ENCODE measurements at places on chromosomes 12 and 14.

GRCh38 chr14:103127861-103128598, 4.8 kb downstream of the TNFAIP2 start:
- no peak for DNase-seq

- peak; percentile 77 for DNase-seq
Observed at GRCh38 chr12:48988030-48988649, 10.0 kb downstream of the WNT1 start.

DNA sequence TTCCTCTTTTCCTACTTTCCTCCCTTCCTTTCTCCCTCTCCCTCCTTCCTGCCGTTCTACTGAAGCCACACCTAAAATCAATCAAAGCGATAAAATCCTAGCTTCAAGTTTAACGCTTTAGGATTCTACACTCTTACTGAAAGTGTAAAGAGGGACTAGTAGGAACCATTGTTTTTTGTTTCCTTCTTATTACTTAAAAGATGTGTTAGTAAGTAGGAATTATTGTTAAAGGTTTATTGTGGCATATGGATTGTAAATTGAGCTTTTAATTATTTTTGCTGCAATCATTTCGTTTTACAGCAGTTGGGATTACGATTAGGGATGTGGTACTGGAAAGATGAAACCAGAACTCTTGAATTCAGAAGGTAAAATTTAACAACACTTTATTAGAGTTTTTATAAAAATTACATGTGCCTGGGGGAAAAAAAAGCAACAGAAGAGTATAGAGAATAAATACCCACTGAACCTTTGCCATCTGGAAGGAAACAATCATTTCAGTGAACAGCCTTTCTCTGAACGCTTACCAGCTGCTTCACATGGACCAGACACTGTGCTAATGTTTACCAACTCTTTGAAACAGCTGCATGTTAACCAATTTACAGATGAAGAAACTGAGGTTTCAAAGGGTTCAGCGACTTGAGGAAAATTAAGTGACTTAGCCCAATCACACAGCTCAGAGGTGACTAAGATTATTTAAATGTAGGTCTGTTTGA, 1.0 kb downstream of the PPP1R36 start:
- no peak for DNase-seq

- no peak for DNase-seq
Observed at GRCh38 chr12:91105807-91106206, 5.5 kb downstream of the LUM start.

DNA sequence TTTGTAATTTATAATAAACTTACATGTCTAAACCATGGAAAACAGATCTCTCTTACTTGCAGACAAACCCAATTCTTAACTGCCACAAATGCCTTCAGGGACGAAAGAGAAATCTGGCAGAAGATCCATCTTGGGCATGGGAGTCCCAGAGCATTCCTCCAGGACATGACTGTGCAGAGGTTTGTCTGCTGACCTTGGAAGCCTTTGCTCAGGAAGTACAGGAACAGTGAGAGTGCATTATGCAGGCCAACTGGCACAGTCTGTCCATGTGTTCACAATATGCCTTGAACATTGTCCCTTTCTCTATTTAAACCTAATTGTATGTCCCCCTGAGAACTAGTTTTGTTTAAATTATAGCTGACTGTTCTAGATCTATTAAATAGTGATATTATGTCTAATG, 467.1 kb downstream of the ATP23 start:
- DNase-seq = no peak

- DNase-seq = peak; percentile 5
Observed at GRCh38 chr12:124147575-124147974, 147.3 kb upstream of the RFLNA start.

DNA sequence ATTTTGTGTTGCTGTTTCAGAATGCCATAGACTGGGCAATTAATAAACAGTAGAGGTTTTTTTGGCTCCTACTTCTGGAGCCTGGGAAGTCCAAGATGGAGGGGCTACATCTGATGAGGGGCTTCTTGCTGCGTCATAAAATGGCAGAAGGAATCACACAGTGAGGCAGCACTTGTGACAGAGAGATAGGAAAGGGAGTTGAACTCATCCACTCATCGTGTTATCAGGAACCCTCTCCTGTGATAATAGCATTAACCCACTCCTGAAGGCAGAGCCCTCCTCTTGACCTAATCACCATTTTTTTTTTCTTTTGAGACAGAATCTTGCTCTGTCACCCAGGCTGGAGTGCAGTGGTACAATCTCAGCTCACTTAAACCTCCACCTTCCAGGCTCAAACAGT, 9.7 kb downstream of the TDG start:
- DNase-seq = no peak

DNA sequence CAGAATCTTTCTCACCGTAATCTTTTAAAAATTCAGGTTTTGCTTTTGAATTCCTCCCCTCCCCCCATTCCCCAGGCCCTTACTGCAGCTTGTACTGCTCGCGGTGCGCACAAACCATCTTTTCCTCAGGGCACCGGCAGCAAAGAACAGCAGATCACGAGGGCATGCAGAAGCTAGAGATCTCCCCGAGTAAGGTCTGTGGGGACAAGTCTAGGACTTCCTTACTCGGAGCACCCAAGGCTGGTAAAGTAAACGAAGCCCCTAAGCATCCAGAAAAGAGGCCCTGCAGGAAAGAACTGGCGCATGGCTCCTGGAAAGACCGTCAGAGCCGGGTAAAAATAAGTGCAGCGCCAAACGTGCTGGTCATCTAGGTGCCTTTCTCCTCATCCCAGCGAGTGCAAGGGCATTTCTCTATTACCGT, 727 bp downstream of the LDHB start:
- peak; percentile 62 for DNase-seq

- DNase-seq = no peak
Observed at GRCh38 chr14:24131549-24131966, 1.1 kb downstream of the FITM1 start.

- DNase-seq = no peak
Observed at GRCh38 chr14:100669468-100669867, 57.2 kb upstream of the DLK1 start.

DNA sequence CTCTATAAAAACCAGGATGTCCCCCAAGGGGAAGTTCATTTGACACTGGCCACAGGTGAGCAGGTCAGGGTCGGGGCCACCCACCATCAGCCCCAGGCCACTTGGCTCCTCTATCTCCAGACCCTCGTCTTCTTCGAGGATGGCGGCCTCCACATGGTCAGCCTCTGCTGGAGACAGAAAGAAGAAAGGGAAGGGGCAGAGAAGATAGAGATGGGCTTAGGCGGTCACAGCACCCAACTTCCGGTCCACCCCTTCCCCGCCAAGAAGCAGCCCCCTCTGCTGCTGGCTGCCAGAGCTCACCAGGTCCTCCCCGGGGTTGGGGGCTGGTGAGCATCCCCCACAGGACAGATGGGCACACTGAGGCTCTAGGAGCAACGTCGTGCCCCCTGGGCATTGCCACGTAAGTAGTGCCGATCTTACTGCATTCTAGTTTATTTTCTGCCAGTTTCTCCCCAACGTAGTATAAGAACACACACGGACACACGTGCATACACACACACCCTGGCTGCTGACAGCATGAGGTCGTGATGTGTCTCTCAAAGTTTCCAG, 14.2 kb downstream of the BCL11B start:
- DNase-seq = no peak

GRCh38 chr12:62912644-62913043, 22.3 kb downstream of the PPM1H start:
- no peak for DNase-seq

DNA sequence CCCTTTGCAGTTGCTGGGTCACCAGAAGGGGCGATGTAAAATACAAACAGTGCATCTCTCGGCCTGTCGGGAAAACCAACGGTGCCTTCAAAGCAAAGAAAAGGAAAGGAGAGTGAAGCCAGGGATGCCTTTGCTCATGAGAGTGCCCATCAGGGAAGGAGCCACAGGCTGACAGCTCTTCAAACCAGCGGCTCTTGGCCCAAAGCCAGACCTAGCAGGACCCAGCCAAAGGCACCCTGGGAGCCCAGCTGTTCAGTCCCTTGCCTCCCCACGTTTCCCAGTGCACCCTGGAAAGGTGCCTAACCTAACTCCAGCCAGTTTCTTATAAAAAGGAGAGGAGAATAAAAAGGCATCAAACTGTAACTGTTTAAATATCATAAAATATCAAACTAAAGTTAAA, 29.2 kb downstream of the PRMT8 start:
- DNase-seq = no peak

- peak; percentile 26 for DNase-seq
Observed at GRCh38 chr14:23299211-23299957, 3.3 kb downstream of the PPP1R3E start.

- DNase-seq = no peak
Observed at GRCh38 chr12:100591979-100592378, 18.5 kb downstream of the GAS2L3 start.

DNA sequence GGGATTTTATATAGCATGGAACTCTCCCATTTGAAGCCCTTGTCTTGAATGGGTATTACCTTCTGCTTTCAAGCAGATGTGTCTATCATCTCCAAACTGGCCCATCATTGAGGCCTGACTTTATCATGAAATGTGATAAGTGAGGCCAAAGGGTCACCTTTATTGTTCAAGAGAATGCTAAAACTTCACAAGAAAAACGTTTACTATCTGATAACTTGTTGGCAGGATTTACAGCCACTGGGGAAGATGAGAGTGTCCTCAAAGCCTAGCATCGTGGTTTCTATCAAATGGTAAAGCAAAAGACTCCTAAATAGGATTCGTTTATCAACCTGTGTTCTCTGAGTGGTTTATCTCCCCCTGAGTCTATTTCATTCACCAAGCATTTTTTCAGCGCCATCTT, 62.0 kb upstream of the CLMN start:
- DNase-seq = no peak

DNA sequence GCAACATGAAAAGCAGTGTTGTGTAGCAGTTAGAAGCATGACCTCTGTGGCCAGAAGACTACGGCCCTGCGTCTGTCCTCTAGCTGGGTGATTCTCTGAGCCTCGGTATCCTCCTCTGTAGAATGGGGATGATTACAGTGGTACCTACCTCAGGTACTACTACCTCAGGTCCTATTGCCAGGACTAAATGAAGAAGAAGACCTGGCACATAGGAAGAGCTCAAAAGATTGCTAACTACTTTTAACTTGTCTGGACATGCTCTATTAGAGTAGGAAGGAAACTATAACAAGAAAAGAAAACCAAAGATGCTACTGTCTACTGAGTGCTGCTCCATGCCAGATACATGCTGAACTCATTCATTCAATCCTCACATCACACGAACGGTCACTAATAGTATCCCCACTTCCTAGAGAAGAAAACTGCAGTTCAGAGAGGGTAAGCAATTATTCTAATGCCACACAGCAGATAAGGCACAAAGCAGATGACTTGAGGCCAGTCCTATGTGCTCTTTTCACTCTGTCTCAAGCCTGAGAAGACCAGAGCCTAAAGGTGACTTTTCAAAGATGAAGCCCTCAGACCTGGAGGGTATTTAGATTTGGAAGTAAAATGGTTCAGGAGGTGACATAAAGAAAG, 108.1 kb upstream of the HIF1A start:
- DNase-seq = no peak

- DNase-seq = no peak
Observed at GRCh38 chr12:100508751-100509150, 35.1 kb downstream of the NR1H4 start.

- no peak for DNase-seq
Observed at GRCh38 chr14:66078006-66078405, 408.2 kb upstream of the CCDC196 start.

DNA sequence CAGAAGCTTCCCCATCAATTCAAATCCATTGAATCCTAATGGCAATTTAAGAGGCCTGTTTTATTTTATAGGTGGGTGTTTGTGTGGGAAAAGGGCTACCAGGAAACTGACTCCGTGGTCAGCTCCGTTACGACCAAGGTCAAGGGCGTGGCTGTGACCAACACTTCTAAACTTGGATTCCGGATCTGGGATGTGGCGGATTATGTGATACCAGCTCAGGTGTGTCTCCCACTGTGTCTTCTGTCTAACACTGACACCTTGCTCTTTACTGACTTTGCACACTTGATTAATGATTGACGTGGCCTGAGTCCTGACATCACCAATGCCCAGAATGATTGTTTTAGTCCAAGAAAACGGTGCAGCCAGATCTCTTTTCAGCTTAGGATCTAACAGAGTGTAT, 7.1 kb downstream of the P2RX4 start:
- no peak for DNase-seq

DNA sequence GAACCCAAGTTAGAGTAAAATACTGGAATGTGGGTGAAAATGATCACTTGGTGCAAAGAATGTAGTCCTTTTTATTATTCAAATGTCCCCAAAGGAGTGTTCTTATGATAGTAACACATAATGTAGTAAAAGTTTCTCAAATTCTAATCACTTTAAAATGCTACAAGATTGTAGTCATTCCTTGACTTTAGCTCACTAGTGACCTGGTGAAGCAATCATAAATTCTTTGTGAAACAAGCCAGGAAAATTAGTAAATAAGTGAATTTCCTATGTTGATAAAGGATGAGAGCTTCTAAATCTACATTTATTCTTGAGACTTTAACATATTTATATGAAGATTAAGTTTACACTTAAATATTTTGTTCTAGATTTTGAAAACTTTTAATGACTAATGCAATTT, 30.7 kb upstream of the SLC17A8 start:
- DNase-seq = no peak

DNA sequence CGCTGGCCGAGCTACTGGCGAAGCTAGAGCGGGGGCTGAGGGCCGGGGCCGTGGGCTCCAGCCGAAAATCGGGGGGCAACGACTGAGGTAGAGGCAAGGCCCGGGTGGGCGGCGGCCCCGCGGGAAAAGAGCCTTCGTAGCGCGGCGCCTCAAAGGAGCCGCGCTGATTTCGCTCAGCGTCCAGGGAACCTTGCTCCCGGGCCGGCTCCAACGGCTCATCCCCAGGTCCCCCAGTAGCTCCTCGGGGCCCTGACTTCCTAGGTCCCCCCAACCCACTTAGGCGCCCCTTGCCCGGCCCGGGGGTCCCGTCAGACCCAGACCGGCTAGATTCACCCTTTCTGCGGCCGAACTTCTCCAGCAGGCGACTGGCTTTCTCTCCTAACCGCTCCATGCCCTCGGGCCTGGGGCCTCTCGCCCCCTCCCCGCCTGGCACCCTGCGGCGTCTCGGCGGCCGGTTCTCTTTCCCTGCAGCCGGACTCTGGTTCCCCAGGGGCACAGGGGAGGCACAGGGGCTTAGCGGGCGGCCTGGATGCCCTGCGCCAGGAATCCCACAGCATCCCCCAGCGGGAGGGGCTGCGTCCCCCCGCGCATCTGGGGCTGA, 375 bp downstream of the AJUBA start:
- DNase-seq = no peak

DNA sequence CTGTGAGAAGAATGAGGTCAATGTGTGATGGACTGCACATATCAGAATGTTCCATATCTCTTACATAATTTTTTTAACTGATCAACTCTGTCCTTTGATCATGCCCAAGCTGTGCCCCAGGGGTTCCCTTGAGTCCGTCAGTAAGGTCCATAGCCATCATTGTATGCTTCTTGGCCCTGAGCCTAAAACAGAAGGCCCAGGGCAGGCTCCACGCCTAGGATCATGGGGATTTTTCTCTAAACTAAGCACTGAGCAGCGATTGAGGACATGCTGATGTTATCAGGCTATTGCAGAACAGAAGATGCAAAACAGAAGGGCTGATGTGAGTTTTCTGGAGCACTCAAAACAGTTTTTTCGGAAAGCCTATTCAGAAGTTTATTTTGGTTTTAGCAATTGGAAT, 20.9 kb downstream of the RNASE9 start:
- DNase-seq = no peak
